Fibroblast of skin of right biceps (primary cell): ENCODE measurements at places on chromosomes 3 and 15.
A peak's percentile ranks its signal among the peaks of the same experiment; 100 is the strongest.

- no peak for DNase-seq
Measured at GRCh38 chr3:131317667-131318066, 63.9 kb upstream of the NUDT16 start.

GRCh38 chr3:87801409-87801808, 257.4 kb downstream of the CGGBP1 start:
- no peak for DNase-seq

- peak; percentile 49 for DNase-seq
Measured at GRCh38 chr3:183275418-183275817, 22.4 kb downstream of the B3GNT5 start.

DNA sequence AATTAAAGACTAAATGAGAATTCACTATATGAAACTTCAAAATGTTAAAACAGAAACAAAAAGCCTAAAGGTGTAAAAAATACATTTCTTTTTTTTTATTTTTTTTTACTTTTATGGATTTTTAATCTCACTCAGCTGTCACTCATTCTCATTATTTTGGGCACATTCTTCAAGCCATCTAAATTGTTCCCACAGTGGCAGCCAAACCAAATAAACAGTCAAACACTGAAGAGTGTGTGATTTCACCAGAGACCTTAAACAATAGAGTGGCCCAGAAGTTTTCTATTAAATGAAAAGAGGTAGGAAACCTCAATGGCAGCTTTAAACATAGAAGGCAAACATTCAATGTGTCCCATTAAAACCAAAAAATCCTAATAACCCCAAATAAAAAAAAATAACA, 616.1 kb downstream of the OTOL1 start:
- no peak for DNase-seq

GRCh38 chr3:139835830-139836683, 98.9 kb upstream of the CLSTN2 start:
- no peak for DNase-seq

GRCh38 chr3:632571-633170, 436.1 kb downstream of the CHL1 start:
- peak; percentile 43 for DNase-seq
